ENCODE measurements at places on chromosomes 16 and 17.

DNA sequence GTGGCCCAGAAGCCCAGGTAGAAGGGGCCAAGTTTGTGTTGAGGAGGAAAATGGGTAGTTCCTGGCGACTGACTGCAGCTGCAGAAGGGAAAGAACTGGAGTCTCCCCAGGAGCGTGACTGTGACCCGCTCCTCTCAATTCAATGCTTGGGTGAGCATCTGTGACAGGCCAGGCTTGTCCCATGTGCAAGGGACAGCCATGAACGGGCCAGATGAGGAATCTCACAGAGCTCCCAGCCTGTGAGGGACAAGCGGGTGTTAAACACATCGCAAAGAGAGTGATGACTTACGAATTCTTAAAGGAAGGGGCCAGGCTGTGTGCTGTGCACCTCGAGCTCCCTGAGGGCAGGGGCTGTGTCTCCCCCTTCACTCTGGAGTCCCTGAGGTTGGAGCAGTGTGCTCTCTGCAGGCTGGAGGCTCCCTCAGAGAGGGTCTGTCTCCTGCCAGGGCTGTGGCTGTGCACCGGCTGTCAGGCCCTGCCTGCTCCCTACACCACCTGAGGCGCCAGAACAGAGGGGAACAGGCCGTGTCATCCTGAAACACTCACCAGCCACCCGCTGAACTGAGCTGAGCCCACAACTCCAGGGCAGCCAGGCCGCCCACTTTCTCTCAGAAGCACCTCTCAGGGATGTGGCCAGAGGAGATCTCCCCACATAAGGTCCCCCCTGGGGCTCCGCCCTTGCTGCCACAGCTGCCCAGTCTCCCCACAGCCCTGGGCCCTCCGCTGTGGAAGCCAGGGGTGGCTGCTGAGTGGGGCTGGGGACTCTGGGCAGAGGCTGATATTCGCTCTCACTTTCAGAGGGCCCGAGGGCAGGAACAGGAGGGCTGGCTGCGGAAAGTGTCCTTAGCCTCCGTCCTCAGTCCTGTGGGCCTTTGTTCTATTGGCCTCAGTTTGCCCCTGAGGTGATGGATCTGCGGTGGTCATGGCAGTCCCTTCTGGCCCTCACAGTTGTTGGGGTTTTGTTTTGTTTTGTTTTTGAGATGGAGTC is 25.7 kb upstream of the NXPH3 start:
- no peak for DNase-seq

- DNase-seq, result no peak
These were observed 182.3 kb downstream of the AATF start for GRCh38 chr17:37130984-37131446.

DNA sequence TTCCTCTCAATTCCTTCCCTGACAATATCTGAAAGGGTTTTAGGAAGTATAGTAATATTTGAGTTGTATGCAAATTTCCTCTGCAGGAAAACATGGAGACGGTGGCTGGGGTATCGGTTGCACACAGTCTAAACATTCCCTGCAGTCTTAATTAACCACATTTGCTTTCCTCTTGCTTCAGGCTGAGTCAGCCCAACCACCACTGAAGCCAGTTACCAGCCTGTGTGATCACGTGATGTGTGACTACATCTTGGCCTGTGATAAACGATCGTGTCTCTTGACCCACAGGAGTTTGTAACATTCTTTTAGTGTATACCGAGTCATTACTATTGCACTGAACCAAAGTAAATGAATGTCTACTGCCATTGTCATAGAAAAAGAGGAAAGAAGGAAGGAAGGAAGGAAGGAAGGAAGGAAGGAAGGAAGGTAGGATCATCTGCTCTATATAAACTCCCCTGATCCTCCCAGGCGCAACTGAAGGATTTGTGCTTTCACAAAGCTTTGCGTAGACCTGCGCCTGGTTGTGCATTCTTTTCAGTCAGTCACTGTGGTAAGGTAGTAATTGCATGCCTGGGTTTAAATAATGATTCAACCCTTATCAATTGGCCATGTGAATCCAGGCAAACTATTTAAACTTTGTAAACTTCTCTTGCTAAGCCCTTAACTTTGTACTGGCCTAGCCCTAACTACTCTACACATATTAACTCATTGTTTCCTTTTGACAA is 280.6 kb upstream of the SALL1 start:
- no peak for DNase-seq

GRCh38 chr16:80583466-80583865 is 42.7 kb downstream of the DYNLRB2 start:
- no peak for DNase-seq

DNA sequence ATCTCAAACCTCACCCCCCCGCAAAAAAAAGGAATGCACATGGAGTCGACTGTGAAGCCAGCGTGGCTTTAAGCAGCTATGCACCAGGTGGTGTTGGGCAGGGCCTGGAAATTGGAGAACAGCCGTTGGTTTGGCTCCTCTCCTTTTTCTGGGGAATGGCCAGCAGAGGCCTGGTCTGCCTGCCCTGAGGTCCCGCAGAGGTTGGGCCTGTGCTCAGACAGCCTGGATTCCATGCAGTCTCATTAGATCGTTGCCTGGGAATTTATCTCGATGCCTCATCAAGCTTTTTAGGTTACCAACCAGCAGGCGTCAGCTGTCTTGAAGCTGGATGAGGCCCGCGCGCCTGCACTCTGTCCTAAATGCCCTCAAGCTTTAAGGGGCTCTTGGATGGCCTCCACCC is 9.8 kb downstream of the SLC12A3 start:
- no peak for DNase-seq

- DNase-seq, result no peak
These were observed 90.7 kb downstream of the CDH8 start for GRCh38 chr16:61945511-61945910.

- DNase-seq, result no peak
These were observed 2.8 kb downstream of the IRX5 start for GRCh38 chr16:54933281-54934011.

- no peak for DNase-seq
These were observed 474.3 kb upstream of the TOM1L1 start for GRCh38 chr17:54426296-54426886.

- DNase-seq, result no peak
These were observed 166.3 kb downstream of the MSI2 start for GRCh38 chr17:57422574-57423164.

GRCh38 chr17:15197229-15197628 is 67.9 kb downstream of the PMP22 start:
- no peak for DNase-seq

- no peak for DNase-seq
These were observed 130.1 kb upstream of the TMEM97 start for GRCh38 chr17:28188841-28189263.

- DNase-seq, result no peak
These were observed 64.6 kb downstream of the CYTH1 start for GRCh38 chr17:78717431-78717980.

DNA sequence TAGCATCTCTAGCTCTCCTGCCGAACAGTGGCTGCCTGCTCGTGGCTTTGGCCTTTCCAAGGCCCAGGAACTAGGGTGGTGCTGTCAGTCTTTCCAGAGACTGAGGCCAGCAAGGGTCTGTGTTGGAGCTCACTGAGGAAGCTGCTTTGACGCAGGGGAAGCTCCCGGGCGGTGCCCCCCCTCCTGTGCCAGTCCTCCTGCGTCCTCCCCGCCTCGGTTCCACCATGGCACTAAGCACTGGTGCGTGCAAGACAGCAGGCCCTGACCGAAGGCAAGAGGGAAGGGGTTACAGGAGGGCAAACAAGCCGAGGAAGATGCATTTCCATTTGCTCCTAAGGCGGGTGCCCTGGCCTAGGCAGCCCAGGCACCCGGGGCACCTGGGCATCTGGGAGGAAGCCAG is 4.5 kb downstream of the CYB561 start:
- DNase-seq, result no peak

DNA sequence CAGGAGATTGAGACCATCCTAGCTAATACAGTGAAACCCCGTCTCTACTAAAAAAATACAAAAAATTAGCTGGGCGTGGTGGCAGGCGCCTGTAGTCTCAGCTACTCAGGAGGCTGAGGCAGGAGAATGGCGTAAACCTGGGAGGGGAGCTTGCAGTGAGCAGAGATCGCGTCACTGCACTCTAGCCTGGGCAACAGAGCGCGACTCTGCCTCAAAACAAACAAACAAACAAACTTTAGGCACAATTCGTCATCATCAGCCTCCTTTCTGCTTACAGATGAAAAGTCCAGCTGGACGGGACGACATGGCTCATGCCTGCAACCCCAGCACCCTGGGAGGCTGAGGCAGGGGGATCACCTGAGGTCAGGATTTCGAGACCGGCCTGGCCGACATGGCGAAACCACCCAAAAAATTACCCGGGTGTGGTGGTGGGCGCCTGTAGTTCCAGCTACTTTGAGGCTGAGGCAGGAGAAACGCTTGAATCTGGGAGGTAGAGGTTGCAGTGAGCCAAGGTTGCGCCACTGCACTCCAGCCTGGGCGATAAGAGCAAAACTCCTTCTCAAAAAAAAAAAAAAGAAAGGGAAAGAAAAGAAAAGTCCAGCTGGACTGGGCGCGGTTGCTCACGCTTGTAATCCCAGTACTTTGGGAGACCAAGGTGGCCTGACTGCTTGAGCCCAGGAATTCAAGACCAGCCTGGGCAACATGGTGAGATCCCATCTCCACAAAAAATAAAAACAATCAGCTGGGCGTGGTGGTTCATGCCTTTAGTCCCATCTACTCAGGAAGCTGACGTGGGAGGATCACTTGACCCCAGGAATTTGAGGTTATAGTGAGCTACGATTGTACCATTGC is 1.5 kb upstream of the SPIRE2 start:
- DNase-seq, result no peak

GRCh38 chr16:9913604-9914326 is 268.5 kb downstream of the GRIN2A start:
- DNase-seq, result no peak
